ENCODE measurements at places on chromosomes 4 and X.
A peak's percentile ranks its signal among the peaks of the same experiment; 100 is the strongest.

- peak; percentile 63 for DNase-seq
Observed at GRCh38 chr4:52911684-52912294, 49.7 kb downstream of the RASL11B start.

- DNase-seq, result no peak
Observed at GRCh38 chrX:10124506-10125247, 32.1 kb upstream of the CLCN4 start.

DNA sequence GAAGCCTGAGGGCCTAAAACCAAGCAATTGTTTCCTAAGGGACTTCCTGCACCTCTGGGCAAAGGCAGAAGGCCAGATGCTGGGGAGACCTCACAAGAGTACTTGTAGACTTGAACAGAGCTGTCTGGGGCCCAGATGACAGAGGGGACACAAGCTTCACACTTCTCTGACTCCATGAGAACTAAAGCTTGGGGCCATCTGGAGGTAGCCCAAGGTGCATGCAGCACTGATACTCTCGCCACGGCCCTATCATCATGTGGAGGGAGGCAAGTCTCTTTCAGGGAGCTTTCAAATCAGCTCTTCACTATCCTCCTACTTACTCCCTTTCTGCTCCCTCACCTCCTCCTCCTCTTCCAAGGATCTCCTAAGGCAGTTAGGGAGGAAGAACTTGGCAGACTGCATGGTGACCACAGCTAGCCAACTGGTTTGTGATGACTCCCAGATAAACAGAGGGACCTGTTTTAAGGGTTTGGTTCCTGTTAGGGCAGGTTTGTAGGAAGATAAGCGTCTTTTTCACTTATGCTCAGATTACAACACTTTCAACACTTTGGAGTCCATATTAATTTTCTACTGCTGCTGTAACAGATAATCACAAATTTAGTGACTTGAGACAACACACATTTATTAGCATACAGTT, 23.8 kb downstream of the MSL3 start:
- DNase-seq, result no peak

GRCh38 chrX:10847333-10847732, 226.9 kb upstream of the MID1 start:
- DNase-seq, result no peak

- no peak for DNase-seq
Observed at GRCh38 chr4:155319516-155319915, 57.2 kb downstream of the MAP9 start.

- no peak for DNase-seq
Observed at GRCh38 chr4:135408109-135408508, 1206.5 kb upstream of the PABPC4L start.

Measured in NCI-H345 (cell line).